Renal pelvis (tissue), 12 donors: ENCODE measurements at places on chromosomes 16 and 17.

- DNase-seq: no peak
Observed at GRCh38 chr17:32311028-32311536, 30.9 kb downstream of the C17orf75 start.

DNA sequence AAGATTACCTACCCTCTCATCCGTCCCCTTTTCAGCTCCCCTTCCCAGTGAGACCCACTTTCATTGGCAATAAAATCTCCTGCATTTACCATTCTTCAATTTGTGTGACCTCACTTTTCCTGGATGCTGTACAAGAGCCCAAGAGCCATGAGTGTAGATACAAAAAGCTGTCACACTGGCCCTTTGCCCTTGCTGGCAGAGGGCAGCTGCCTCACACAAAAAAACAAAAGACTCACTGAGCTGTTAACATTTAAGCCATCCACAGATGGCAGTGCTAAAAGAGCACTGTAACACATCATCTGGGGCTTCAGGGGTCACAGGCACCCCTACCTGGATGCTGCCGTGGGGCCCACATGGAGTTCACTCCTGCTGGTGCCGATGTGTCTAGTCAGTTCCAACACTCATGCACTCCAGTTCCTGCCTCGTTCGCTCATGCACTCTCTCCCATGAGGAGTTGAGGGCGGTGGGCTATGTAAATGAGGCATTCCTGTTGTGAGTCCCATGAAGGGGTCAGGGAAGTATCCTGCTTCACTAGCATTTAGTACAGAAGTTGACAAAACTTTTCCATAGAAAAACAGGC is 123.1 kb downstream of the CA10 start:
- DNase-seq: no peak

DNA sequence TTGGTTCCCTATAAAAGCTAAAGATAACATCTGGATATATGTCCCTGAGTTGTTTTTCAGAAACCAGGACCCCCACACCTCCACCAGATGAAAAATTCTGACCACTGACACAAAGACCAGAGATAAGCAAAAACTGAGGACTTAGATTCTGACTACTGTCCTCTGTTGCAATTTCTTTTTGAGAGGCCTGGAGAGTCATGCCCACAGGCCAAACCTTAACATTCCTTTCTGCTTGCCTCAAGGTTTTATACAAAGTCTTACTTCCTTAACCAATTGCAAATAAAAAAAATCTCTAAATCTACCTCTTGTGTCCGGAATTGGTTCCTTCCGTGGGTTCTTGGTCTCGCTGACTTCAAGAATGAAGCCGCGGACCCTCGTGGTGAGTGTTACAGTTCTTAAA is 228.5 kb downstream of the ABCC12 start:
- no peak for DNase-seq

DNA sequence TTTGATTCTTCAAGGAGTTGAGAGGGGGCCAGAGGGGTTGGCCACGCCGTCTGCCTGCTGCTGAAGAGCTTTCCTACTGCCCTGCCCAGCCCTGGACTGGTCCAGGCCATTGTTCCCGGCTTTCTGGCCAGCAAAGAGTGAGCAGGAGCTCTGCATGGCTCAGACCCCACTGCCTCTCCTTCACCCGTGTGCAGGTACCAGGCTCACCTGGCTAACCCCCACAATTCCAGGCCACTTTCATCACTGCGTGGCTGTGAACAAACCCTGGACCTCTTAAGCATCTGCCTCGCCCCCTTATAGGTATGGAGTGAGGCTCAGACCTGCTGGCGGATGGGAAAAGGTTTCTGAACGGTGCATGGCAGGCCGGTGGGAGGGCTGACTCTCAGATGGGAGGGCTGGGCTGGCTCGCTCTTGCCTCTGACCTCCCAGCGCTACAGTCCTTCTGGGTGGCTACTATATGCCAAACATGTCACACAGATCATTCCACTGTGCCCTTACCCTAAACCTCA is 8.9 kb downstream of the ZNF319 start:
- no peak for DNase-seq

DNA sequence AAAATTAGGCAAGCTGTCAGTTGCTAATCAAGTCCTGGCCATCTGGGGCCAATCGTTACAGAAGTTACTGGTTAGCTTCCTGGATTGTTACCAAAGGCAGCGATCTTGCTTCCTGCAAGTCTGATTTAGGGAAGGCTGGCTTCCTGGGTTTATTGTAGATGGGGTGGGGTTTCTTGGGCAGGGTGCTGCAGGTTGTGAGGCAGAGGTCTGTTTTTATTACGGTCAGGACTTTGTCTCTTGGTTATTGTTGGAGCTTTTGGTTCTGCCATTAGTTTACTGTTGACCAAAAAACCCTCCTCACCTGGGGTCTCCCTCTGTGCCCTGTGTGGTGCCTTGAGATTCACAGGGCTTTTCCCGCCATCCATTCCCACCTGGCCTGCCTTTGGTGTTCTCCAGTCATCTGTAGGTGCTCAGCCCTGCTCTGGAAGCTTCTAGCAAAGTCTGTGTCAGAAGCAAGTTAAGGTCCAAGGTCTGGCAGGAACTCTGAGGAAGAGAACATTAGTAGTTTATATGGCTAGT is 36.9 kb downstream of the SLC47A1 start:
- DNase-seq: no peak

GRCh38 chr17:6857904-6858303 is 26.4 kb upstream of the TEKT1 start:
- DNase-seq: no peak
